ENCODE measurements at places on chromosomes 6 and 20.

DNA sequence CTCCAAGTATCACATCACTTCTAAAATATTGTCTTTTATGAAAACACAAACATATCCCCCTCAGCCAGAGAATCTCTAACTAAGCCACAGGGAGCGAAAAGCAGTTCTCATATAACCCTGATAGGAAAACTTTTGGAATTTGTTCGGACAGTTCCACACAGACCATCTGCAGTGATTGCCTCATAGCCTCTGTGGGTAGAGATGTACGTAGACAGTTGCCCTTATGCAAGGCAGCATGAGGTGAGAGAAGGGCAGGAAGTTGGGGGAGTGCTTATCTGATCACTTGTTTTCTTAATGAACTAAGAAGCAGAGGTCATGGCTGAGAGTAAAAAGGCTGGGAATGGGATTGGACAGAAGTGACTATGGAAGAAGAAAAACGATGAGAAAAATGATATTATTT lies 39.6 kb downstream of the SLC23A2 start:
- no peak for DNase-seq

DNA sequence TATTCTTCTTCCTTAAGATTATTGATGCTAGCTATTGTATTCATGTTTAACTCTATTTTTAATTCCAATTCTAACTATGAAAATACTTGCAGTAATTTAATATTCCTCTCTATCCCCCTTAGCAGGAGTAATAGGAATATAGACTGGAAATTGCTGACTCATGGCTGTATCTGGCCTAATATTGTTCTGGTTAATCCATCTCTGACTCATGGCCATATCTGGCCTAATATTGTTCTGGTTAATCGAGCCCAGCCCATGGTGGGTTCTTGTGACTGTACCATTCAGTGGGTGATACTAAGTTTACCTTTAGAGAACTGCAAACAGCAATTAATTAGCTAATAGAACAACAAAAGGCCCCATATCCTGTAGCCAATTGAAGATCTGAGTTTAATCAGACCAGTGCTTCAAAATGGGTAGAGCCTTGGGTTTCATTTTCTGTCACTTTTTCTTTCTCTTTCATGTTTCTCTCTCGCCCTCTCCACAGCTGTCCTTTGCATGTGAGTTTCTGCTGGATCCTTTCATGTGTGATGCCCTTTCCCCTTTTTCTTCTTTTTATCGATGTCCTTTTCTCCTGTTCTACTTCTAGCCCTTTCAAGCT lies 50.6 kb downstream of the SLC22A3 start:
- no peak for DNase-seq

GRCh38 chr6:45433533-45434380 lies 56.0 kb upstream of the SUPT3H start:
- DNase-seq, result no peak

DNA sequence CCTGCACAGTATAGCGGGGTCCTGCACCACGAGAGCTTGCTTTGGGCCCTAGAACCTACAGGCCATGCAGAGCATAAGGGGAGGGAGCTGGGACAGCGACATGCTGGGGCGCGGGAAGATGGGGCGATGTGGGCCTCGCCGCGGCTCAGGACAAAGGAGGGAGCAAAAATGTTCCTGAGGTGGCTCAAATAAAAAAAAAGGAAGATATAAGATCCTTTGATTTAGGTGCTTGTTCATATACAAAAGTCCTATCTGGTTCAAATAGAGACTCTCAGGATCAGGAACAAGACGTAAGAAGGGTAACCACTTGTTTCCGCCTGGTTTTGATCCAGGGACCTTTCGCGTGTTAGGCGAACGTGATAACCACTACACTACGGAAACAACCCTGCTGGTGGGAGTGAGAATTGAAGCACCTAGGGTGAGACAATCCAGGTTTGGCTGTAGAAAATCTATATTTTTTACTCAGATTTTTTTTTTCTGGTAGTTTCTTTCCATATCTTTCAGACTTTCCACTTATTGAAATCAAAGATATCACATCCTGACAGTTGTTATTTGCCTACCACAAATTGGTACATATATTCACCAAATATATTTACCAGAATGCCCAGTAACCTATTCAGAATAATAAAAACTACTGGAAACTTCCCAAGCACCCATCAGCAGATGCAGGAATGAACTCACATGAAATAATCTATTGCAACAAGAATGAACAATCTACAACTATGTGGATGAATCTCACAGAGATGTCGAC lies 177.9 kb upstream of the ZNF184 start:
- no peak for DNase-seq

GRCh38 chr6:43977404-43978111 lies 149.7 kb downstream of the MRPL14 start:
- DNase-seq, result no peak

DNA sequence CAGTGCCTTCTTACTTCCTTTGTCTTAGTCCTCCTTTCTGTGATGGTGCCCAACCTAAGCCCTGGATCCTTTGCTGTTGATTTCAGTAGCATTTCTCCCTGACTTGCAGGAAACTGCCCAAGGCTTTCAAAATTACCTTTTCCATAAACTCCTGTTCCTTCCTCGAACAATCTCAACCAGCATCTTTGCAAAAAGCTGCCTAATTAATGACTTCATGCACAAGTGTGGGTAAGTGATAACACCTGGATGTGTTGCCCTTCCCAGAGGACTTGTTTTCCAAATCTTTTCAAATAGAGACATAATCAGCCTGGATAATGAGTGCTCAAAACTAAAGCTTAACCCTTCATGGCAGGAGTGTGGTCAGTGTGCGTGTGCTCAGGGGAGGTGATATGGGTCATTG lies 118.0 kb downstream of the PCSK2 start:
- no peak for DNase-seq

DNA sequence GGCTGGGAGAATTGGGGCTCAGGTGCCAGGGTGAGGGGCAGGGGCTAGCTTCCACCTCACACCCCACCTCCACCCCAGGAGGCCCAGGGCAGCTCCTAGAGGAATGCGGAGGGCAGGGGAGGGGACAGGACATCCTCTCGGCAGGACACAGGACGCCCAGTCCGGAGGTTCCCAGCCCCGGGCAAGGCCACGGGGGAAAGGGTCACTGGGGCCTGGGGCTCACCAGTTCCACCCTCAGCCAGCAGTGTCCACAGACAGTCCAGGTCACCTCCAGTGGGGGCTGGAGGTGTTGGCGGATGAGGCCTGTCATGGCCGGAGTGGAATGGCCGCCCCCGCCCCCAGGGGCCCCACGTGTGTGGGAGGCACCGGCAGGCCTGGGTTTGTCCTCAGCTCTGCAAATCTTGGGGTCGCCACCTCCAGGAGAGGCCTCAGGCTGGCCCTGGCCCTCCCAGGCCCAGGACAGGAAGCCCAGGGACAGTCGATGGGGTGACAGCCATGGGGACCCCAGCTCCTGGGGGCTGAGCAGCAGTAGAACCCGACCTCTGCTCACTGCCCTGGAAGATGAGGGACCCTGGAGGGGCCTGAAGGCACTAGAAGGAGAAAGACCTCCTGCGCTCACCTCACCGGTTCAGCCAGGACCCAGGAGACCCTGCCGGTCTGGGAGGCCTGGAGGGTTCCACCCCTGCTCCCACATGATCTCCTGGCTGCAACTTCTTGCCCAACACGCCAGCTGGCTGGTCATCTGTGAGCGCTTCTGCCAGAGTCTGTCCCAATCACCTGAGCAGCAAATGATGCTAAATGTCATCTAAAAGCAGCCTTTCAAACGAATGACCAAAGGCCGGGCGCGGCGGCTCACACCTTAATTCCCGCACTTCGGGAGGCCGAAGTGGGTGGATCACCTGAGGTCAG lies 13.0 kb upstream of the ABHD16B start:
- DNase-seq, result no peak

- DNase-seq, result no peak
Observed at GRCh38 chr6:148689168-148689567, 57.7 kb upstream of the UST start.

Data from left colon (tissue), 2 donors.